ENCODE measurements at places on chromosomes 2 and 18. TPM values are rescaled to one million over a fixed set of nuclear protein-coding genes. Genes with fewer than 3 reads are reported as not detected.

GRCh38 chr2:216789081-216789480 lies 70.8 kb downstream of the TNP1 start:
- DNase-seq: no peak

GRCh38 chr2:178291703-178292102 lies 97.4 kb downstream of the OSBPL6 start:
- no peak for DNase-seq

DNA sequence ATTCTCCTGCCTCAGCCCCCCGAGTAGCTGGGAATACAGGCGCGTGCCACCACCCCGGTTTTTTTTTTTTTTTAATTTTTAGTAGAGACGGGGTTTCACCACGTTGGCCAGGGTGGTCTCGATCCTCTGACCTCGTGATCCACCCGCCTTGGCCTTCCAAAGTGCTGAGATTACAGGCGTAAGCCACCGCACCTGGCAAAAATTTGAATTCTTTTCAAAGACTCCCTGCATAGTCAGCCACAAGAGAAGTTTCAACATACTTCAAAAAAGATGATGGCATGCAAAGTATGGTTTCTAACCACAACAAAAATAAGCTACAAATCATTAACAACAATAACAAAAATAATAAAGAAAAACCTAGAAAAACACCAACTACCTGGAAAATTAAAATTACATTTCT lies 22.0 kb downstream of the HYCC2 start:
- no peak for DNase-seq

DNA sequence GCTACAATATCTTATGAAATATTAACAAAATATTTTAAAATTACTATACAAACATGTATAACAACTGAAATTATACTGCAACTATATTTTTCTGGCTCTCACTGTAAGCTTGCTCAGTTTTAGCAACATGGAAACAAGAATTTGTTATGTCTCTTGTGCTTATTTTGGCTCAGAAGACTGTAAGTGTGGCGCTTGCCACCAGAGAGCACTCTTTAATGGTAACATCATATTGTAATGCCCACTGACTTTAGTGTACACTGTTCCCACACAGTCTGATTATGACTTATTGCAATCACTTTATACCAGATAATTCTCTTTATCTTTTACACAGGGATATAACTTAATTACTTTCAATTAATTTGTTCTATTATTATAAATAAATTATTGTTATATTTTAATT lies 1500.6 kb upstream of the TMEFF2 start:
- DNase-seq: no peak

DNA sequence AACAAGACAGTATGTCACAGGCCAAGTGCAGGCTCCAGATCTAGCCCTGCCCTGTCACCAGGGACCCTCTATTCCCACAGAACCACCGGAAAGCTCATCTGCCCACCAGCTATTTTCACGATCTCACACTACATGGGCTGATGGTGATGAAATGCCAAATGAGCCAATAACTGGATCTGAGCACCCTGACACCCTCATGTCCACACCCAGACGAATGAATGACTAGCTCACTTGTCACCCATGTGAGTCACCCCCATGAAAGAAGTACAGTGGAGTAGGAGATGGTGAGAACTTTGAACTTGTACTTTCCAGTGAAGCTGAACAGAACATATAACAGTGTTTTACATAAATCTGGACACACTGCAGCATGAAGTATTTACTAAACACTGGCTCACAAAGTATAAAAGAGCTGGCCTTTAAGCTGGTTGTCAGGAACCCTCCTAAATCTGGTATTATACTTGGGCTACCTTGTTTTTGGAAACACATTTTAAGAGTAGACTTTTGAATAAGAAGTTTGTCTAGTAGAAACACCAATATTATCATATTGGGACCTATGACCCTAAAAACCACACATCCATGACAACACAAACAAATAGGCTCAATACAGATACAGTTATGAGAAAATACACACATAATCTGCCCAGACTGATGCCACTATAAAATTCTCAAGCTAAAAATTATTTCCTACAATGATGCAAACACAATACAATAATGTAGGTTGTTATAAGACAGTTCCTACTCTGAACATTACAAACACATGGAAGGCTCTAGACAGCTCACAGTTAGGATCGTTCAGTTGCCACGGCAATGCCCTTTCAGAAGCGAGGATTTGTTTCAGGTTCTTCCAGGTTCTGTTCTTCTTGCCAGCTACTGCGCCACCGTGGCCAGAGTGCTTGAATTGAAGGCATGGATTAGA lies 19.0 kb downstream of the INO80C start:
- DNase-seq: peak; percentile 96

DNA sequence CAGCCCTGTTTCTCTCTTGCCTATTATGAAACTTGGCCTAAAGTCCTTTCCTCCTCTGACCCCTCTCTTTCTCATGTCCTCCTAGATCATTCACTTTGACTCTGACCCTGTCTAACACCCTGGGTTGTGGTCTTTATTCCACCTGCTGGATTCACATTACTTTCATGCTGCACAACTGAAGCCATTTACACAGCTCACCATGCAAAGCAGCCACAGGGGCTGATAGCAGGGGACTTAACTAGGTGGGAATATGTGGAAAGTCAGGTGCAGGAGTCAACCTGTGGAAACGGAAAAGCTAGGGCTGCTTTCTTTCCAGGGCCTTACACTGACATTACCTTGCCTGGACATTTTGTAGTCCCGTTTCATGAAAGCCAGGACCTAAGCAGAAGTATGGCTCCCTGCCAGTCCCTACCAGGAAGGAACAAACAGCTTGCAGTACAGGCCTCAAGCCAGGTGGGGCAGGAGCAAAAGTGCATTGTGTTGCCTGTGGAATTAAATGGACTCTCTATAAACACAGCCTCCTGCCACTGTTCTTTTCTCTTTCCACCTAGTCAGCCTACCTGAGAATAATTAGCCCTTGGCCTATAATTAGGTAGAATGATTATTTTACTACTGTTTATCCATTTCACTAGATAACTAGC lies 11.8 kb downstream of the MAPRE3 start:
- no peak for DNase-seq

- DNase-seq: no peak
Observed at GRCh38 chr2:152510621-152511020, 175.6 kb downstream of the FMNL2 start.

DNA sequence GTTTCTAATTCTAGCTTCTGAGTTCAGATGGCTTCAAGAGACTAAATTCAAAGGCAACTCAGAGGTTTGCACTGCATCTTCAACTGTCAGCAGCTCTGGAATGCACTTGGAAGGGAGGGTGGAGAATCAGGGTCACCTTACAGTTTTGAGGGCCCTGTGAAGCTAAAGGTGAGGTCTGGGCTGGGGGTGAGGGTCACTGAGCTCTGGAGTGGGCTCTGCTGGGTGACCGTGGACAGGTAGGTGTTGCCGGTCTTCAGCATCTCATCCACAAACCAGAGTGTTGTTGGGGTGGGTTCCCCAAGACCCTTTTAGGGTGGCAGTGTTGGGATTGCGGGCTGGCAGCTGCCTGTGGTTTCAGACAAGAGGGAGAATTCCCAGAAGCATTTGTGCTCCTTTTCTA lies 70.1 kb upstream of the CXCR4 start:
- DNase-seq: no peak

DNA sequence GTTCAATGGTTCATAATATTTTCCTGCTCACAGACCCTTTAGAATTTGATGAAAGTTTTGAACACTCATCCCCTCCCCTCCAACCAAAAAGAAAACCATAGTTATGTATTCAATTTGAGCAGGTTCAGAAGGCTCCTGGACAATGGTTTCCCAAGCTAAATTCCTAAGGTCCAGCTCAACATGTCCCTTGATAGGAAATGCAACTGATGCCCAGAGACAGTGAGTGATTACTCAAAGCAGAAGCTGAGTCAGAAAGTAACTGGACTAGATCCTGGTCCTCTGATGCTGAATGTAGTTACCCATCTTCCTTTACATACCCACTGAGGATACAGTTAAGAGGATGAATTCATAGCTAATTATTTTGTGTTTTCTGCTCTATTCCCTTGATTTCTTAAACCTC lies 218.9 kb upstream of the NCKAP5 start:
- DNase-seq: no peak

DNA sequence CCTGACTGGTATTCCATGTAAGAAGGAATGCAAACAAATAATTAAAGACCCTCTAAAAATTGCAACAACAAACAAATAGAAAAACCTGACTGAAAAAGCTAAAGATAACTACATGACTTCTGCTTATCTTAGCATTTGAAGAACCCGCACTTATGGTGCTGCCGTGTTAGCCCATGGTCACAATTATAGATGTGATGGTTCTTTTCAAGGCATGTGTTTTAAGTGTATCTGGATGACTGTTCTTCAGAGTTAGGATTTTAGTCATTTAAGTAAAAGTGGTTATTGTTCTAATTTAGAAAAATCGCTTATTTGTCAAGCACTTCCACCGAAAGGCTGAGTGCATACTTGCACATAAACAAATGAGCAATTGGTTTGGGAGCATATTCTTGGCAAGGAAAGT lies 77.3 kb downstream of the CPS1 start:
- no peak for DNase-seq

DNA sequence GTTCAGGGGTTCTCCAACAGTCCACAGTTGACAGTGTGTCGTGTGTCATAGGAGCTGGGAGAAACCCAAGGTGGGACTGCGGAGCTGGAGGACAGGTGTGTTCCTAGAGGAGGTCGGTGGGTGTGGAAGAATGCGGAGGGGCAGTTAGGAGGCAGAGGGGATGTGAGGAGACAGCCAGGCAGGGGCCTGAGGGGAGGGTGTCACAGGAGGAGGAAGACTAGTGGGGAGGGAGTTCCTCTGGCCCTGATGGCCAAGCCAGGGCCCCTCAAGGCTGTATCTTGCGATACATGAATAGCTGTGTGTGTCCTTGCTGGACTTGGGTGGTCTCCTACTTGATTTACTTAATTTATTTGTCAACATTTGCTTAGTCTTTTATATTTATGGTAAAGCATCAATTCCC lies 519.6 kb upstream of the HS6ST1 start:
- no peak for DNase-seq

- DNase-seq: no peak
Observed at GRCh38 chr18:54327818-54328217, 29.8 kb downstream of the STARD6 start.

DNA sequence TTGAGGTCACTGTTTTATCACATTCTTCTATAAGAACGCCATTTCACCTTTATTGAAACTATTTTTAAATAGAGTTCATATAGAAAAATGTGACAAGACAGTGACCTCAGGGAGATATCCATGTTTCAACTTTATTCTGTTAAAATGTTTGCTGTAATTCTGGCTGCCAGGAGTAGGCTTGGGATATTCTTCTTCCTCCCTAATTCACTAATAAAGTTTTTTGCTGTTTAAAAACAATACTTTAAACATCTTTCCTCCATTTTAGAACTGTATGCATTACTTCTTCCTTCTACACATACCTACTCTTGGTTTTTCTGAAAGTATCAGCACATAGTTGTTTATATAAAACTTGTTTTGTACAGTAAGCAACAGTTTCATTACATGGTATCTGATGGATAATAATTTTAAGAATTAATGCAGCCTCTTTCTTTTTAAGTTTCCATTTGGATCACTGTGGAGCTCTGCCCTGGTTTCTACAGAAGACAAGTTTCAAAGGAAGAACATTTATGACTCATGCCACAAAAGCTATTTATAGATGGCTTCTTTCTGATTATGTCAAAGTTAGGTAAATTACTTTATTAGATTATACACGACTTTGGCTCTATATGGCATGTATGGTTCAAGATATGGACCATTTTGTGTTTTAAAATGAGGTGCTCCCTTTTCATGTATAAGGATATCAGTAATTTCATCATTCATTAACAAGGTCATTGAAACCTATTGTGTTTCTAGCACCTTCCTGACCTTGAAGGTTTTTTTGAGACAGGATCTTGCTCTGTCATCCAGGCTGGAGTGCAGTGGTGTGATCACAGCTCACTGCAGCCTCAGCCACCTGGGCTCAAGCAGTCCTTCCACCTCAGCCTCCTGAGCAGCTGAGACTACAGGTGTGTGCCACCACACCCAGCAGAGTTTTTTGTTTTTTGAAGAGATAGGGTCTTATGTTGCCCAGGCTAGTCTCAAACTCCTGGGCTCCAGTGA lies 7.2 kb downstream of the CPSF3 start:
- no peak for DNase-seq

- no peak for DNase-seq
Observed at GRCh38 chr2:10387033-10387432, 61.1 kb downstream of the ODC1 start.

DNA sequence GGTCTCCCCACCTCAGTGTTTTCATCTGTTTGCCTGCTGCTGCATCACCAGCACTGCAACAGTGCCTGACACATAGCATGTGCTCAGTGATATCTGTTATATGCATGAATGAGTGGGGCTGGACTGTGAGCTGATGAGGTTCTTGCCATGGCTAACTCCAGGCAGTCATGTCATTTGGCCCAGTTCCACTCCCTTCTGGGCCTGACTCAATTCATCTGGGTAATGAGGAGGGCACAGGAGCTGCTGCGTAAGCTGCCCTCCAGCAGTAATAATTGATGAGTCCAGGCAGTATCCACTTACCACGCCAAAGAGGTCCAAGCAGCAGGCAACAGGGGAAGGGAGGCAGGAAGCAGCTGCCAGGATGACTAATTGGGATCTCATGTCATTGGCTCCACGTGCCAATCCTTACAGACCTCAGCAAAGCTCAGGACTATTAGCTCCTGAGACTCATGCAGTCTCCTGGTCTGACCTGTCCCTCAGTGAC lies 34.1 kb upstream of the MAT2A start:
- DNase-seq: peak; percentile 100

The CDH19 gene
- not detected for polyA plus RNA-seq

The GCG gene
- polyA plus RNA-seq: not detected

The CDK5R2 gene
- polyA plus RNA-seq: 0.03 TPM

The AQP12B gene
- polyA plus RNA-seq: not detected

The SNED1 gene
- 0.12 TPM for polyA plus RNA-seq

The MEX3C gene
- polyA plus RNA-seq: 73.9 TPM

The PLEK gene
- 0.28 TPM for polyA plus RNA-seq

The OSBPL1A gene
- polyA plus RNA-seq: 26.2 TPM

The OBSL1 gene
- 14.8 TPM for polyA plus RNA-seq

The MDH1B gene
- polyA plus RNA-seq: 0.91 TPM
